Stimulated activated CD8-positive, alpha-beta memory T cell treated with anti-CD3 and anti-CD28 coated beads, Interleukin-4, amount 100 ng/mL, for 1 hour (primary cell): ENCODE measurements at places on chromosomes 3 and 15.

DNA sequence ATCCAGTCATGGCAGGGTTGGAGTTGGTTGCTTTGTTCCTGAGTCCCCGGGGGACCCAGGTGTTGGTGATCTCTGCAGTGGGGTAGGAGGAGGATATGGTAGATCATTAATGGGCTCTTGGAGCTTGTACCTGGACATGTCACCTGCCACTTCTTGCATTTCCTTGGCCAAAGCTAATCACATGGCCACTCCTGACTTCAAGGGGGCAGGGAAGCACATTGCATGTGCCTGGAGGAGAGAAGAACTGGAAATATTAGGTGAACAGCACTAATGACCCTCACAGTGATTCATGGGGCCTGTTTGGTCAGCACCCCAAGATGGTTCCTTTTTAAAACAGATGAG lies 87.1 kb upstream of the MYZAP start:
- no peak for DNase-seq

- DNase-seq: no peak
Observed at GRCh38 chr3:9193633-9194195, 55.7 kb downstream of the SRGAP3 start.

- no peak for DNase-seq
Observed at GRCh38 chr15:89148126-89148525, 59.9 kb downstream of the ABHD2 start.

DNA sequence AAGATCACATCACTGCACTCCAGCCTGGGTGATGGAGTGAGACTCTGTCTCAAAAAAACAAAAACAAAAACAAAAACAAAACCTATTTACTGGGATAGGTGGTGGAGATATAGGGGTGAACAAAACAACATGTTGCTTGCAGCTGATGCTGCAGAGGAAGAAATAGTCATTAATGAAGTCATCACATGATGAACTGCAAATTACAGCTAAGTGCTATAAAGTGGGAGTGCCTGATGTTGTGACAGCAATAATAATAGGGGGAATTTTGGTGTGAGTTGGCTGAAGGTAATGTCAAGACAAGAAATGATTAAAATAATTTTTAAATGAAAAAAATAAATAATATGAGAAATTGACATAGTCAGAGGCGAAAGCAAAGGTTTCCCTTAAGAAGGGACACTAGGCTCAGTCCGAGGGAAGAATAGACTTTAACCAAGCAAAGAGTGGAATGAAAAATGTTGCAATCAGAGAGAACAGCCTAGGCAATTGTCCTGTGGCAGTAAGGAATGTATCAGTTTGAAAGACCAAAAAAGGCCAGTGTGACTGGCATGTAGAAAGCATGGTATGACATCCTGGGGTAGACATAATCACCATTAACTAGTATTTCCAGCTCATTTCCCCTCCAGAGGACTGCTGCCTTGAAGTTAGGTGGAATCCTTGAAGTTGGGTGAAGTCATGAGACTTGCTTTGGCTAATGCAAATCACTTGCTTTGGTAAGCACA lies 14.7 kb upstream of the PIK3CB start:
- no peak for DNase-seq

DNA sequence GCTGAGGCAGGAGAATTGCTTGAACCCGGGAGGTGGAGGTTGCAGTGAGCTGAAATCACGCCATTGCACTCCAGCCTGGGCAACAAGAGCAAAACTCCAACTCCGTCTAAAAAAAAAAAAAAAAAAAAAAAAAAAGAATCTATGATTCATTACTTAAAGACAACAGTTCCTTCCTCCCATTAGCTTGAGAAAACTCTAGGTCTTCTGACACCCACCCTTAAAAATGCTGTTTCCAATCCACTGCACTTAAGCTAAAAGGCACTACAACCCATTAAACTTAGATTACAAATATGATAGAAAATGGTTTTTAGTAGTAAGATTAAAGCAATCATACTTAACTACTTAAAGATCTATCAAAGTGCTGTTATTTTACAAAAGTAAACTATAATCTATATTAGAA lies 40.0 kb upstream of the BHLHE40 start:
- DNase-seq: no peak

DNA sequence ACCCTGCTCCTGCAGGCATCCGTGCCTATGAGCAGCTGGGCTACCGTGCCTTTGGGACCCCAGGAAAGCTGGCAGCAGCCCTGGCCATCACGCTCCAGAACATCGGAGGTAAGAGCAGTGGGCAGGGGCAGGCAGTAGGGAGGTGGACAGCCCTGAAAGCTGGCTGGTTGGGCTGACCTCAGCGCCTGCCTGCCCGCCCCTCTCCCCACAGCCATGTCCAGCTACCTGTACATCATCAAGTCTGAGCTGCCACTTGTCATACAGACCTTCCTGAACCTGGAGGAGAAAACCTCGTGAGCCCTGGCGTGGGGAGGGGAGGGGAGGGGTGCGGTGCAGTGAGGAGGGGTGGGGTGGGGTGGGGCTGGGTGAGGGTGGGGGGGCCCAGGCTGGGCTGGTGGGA lies 10.5 kb downstream of the SLC38A3 start:
- DNase-seq: no peak

DNA sequence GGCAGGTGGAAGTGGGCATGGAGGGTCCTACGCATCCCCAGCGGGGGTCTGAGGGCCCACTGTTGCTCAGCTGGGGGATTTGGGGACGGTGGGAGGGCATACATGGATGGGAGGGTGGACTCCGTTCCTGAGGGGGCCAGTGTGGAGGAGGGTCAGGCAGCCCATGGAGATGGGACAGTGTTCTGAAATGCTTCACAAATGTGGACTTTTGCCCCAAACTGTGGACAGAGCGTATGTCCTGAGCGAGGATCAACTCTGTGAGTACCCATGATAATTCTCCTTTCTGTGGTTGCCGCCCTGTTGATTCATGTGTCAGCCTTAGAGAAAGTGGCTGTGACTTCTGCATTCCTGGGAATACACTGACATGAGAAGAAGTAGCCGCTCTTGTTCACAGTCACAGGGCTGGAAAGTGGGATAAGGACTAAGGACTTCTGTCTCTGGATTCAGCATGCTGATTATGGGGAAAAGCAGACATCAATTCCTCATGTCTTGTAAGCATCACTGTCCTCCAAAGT lies 33.4 kb downstream of the SMAD3 start:
- DNase-seq: no peak

DNA sequence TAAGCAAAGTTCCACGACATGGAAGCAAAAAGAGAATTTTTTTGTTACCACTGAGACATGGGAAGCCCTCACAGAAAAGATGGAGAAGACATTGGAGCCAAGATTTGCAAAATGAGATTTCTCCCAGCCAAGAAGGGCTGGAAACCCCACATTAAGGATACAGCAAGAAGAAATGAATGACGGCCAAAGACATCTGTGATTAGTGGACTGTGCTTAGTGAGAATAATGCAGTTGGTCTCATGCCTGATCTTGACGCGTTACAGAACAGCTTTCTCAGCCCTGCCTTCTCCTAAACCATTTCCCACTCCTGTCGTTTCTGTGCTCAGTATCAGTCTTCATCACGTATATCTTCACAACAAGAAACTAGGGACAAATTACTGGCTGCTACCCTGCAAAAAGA lies 45.8 kb upstream of the ARRDC4 start:
- DNase-seq: no peak

GRCh38 chr15:55402707-55403106 lies 5.5 kb downstream of the CCPG1 start:
- no peak for DNase-seq

GRCh38 chr3:128404276-128405068 lies 62.2 kb downstream of the DNAJB8 start:
- no peak for DNase-seq

DNA sequence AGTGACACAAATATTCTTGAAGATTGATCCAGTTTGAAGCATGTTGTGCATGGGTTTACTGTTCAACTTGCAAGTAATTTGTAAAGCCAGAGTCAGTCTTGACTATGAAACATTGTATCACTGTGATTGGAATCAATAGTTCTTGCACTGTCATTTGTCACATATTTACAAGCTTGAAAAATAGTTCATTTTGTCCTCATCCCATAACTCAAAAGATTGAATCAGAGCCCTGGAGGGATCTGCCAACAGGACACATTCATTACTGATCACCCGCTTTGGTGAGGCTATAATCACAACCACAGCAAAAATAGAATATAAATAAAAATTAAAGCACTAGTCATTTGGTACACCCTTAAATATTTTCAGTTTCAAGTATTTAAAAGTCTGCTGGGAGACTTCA lies 368.9 kb downstream of the WDR72 start:
- no peak for DNase-seq

DNA sequence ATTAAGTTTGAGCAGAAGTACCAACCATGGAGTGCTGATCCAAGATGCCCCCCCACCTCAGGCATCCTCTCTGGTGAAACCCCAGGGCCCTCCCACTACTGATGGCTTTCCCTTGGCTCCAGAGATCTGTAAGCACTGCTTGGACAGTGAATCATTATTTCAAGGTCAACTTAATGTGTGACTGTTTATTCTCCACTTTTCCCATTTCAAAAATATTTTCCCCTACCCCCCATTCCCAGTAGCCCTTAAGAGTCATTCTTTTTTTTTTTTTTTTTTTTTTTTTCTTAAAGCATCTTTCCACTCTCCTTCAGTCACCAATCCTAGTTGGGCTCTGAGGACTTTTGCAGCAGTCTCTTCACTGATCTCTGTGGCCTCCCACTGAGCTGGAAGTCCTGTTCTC lies 82.6 kb downstream of the PCCB start:
- DNase-seq: no peak

DNA sequence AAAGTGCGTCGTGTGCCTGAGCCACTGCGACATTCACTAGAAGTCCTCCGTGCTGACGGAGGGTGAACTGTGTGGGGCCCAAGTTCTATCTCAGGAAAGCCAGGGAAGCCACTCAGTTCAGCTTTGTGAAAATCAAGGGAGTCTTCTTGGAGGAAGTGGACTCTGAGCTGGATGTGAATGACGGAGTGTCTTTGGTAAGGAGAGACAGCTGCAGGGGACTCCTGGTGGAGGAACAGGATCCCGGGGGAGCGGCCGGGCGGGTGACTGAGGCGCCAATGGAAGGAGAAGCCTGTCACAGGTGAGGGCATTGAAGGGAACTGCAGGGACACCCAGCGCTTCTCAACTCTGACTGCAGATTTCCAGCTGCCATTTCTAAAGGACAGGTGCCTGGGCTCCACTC lies 75.6 kb downstream of the APBA2 start:
- DNase-seq: no peak

GRCh38 chr3:46565607-46566039 lies 479 bp downstream of the LRRC2 start:
- no peak for DNase-seq

GRCh38 chr3:171365489-171365888 lies 94.7 kb downstream of the TNIK start:
- DNase-seq: no peak

- DNase-seq: no peak
Observed at GRCh38 chr3:52490035-52490938, 4.9 kb upstream of the STAB1 start.

- no peak for DNase-seq
Observed at GRCh38 chr3:49296781-49297411, 19.9 kb upstream of the C3orf62 start.

DNA sequence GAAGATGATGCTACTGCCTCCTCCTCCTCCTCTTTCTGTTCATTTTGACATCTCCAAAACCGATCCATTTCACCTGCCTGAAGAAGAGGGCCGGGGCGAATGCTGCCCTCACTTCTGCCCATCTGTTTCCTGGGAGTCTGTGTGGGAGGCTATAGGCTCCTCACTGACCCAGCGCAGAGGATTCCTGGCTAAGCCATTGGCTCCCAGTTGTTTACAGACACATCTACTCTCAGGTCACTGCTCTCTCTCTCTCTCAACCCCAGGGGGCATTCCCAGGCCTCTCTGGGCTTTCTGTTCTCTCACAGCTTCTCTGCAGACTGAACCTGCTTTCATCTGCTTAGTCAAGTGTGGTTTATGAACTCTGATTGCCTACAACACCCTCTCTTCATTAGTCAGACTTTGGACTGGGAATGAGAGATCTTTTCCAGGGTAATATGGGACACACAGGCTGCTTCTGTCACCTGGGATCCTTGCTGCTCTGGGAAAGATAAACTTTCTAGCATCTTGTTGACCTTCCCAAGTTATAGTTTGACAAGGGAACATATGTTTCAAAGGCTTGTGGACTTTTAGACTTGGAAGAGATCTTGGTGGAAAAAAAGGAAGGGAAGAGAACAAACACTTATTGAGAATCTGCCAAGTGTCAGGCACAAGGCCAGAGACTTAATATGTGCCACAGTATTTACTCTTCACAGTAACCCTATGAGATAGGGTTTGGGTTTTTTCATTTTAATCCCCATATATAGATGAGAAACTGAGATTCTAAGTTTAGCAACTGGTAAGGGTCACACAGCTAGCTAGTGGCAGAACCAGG lies 30.2 kb upstream of the USP3 start:
- DNase-seq: no peak

DNA sequence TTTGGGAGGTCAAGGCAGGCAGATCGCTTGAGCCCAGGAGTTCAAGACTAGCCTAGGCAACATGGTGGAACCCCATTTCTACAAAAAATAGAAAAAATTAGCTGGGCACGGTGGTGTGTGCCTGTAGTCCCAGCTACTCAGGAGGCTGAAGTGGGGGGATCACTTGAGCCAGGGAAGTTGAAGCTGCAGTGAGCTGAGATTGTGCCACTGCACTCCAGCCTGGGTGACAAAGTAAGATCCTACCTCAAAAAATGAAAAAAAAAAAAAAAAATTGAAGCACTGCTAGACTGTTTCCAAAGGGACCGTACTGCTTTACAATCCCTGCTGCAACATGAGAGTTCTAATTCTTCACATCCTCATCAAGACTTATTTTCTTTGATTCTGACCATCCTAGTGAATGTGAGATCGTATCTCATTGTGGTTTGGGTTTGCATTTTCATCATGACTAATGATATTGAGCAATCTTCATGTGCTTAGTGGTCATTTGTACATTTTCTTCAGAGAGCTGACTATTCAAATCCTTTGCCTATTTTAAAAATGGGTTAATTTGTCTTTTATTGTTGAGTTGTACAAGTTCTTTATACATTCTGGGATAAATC lies 10.8 kb downstream of the CMTM8 start:
- no peak for DNase-seq

GRCh38 chr3:108053067-108053466 lies 37.8 kb downstream of the CD47 start:
- DNase-seq: no peak

DNA sequence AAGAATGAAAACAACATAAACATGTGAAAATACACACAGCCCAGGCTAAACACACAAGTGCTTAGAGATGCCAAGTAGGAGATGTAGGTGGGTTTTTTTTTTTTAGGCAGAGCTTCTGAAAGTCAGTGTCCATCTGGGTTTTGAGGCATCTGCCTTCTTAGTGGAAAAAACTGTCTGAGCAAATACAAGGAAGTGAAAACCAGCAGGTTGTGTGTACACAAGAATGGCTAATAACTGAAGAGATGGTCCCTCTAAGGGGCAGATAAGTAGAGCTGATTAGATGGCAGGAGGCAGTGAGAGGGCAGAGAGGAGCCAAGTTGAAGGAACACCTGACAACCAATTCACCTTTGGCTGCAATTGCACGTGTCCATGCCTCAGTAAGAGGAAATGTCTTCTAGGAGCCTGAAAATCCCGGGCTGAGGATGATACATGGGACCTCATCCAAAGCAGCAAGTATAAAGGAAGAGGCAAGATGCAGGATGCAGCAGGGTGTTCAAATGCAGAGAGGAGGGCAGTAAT lies 34.9 kb downstream of the CYP19A1 start:
- no peak for DNase-seq
